Body of pancreas (tissue), 4 donors: ENCODE measurements at places on chromosomes 1 and 21. TPM values are rescaled to one million over a fixed set of nuclear protein-coding genes. Genes with fewer than 3 reads are reported as not detected.
A peak's percentile ranks its signal among the peaks of the same experiment; 100 is the strongest.

GRCh38 chr1:191707288-191707687 lies 451.0 kb upstream of the RGS18 start:
- no peak for DNase-seq

LYSMD1 gene
- total RNA-seq: 9.6 TPM

- no peak for DNase-seq
Measured at GRCh38 chr1:16281765-16282164, 44.8 kb upstream of the CPLANE2 start.

GRCh38 chr1:212089560-212090163 lies 54.1 kb downstream of the DTL start:
- no peak for DNase-seq

CDC20 gene
- 2.3 TPM for total RNA-seq

- no peak for DNase-seq
Measured at GRCh38 chr21:38266732-38267131, 9.9 kb downstream of the KCNJ15 start.

S100A10 gene
- total RNA-seq: 40.7 TPM

AMY2A gene
- 10,829 TPM for total RNA-seq

DNA sequence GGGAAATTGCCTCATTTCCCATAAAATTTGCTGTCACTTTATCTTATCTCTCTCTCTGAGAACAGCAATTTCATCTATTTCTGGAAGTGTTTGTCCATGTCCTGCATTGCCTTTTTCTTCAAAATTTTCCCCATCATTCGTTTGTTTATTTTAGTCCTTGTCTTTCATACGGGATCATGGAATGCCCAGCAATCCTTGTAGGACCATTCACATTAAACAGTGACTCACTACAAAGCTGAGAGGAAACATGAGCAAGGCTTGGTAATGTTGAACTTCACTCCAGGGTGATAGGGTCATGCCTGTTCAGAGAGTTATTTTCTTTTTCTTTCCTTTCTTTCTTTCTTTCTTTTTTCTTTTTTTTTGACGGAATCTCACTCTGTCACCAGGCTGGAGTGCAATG lies 32.2 kb upstream of the HNRNPU start:
- DNase-seq: no peak

HSPG2 gene
- 179 TPM for total RNA-seq

GRCh38 chr1:53369034-53369750 lies 41.3 kb upstream of the LRP8 start:
- DNase-seq: peak; percentile 4

GRCh38 chr1:67540025-67540732 lies 110.0 kb upstream of the SERBP1 start:
- DNase-seq: peak; percentile 56

DNA sequence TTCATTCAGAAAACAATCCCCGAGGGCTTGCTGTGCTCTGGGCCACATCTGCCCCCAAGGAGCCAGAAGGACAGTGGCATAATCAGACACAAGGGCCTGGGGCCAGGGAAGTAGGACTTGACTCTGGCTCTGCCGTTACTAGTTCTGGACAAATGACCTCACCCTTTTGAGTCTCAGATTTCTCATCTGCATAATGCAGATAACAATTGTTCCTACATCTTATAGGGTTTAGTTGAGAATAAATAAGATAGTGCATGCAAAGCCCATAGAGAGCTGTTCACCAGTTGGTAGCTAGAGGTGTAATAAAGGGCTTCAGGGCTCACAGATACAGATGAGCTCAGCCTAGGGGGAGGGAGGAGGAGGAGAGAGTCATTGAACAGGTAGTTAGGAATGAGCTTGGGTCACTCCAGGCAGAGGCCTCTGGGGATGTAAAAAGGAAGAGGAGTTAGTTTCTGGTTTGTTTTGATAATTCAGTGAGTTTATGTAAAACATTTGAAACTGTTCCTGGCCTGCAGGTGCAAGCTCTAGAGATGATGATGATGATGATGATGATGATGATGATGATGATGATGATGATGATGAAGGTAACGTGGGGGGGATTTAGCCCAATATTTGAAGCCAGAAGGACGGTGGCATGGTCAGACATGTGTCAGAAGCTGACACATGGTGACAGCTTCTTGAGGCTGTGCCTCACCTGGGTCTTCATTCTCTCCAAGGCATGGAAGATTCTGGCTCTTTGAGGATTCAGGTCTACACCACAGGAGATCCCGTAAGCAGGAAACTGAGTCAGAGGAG lies 858 bp downstream of the LACTBL1 start:
- no peak for DNase-seq

DNA sequence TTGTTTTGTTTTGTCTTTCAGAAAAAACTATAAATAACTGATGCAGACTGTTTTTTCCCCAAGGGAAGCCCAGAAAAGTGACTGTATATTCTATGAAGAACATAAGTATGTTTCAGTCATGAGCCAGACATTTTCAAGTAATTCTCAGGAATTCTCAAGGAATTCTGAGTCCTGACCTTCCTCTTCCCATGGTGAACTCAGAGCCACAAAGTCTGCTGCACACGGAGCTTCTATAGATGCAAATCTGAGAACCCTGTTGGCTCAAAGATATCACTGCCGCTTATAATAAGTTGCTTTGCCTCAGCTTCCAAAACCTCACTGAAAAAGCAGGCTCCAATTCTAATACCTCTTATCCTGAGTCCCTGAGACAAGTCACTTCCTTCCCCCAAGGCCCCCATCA lies 418.5 kb upstream of the RUNX1 start:
- no peak for DNase-seq
